CD4-positive, alpha-beta T cell treated with Interleukin-6 at 100 ng/mL for 8 hours (primary cell): ENCODE measurements at places on chromosomes 11 and 22.

GRCh38 chr11:4064278-4064955 is 30.2 kb upstream of the RRM1 start:
- no peak for DNase-seq

DNA sequence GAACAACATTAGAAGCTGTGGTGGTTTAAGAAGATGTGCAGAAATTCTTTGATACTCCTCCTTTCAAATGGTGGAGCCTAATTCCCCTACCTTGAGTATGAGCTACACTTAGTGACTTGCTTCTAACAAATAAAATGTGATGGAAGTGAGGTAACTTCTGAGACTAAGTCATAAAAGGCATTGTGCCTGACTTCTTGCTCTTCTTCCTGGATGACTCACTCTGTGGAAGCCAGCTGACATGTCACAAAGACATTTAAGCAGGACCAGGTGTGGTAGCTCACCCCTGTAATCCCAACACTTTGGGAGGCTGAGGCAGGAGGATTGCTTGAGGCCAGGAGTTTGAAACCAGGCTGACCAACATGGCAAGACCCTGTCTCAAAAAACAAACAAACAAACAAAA is 3.9 kb upstream of the PLA2G3 start:
- no peak for DNase-seq

GRCh38 chr11:112516261-112516660 is 255.6 kb upstream of the PLET1 start:
- no peak for DNase-seq

DNA sequence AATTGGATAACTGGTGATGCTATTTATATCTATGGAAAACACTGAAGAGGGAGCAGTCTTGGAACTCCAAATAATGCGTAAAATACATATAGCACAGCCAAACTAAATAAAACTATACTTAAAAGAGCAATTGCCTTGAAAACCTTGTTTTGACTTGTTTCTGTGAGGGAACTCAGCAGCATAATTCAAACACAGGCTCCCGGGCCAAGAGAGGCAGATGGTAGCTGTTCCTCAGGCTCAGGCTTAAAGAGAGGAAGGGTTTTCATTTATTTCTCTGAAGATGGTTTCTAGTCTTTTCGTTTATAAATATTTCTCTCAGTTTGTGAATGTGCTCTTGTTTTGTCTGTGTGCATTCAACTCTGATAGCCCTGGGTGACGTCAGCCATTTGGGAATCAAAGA is 82.4 kb downstream of the FANCF start:
- no peak for DNase-seq

GRCh38 chr11:86460461-86461385 is 86.0 kb downstream of the CCDC81 start:
- DNase-seq = no peak

GRCh38 chr22:47038206-47038835 is 275.9 kb downstream of the TBC1D22A start:
- DNase-seq = no peak

DNA sequence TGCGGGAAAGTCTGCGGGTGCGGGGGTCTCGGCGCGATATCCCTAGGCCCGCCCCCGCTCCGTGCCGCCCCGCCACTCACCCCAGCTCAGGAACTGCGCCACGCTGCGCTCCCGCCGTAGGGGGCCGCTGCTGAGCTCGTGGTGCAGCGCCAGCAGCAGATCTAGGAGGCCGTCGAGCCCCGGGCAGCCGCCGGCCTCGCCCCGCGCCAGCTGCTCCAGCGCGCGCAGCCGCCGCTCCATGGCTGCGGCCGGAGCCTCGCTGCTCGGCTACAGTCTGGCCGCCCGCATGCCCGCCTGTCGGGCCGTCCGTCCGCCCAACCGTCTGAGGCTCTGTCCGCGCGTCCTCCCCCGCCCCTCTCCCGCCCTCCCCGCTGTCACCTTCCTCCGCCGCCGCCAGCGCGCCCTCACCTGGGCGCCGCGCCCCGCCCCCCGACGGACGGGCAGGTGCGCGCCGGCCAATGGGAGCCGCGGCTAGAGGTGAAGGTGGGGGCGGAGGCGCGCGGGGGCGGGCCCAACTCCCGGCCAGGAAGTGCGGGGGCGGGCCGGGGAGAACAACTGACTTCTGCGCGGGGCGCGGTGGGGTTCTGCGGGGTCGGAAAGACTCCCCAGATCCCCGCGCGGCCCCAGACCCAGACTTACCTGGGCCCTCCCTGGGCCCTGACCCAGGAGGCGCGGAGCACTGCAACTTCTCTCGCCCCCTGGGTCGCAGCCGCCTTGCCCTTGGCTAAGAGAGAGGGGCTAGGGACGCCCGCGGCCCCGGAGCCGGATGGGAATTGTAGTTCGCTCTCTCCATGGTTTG is at the start of gene CDC42BPG:
CDC42BPG (minus strand) TSS at position 324 of the 799 bp plus-strand sequence; CDS start at position 240, 84 bp downstream.
- peak; percentile 77 for DNase-seq

GRCh38 chr11:121047926-121048325 is 24.0 kb downstream of the TBCEL start:
- no peak for DNase-seq

- DNase-seq = no peak
Observed at GRCh38 chr11:67178878-67179277, 59.8 kb downstream of the KDM2A start.

- DNase-seq = no peak
Observed at GRCh38 chr11:120707663-120708062, 196.1 kb downstream of the GRIK4 start.

GRCh38 chr11:70725739-70726138 is 327.4 kb downstream of the CTTN start:
- no peak for DNase-seq

DNA sequence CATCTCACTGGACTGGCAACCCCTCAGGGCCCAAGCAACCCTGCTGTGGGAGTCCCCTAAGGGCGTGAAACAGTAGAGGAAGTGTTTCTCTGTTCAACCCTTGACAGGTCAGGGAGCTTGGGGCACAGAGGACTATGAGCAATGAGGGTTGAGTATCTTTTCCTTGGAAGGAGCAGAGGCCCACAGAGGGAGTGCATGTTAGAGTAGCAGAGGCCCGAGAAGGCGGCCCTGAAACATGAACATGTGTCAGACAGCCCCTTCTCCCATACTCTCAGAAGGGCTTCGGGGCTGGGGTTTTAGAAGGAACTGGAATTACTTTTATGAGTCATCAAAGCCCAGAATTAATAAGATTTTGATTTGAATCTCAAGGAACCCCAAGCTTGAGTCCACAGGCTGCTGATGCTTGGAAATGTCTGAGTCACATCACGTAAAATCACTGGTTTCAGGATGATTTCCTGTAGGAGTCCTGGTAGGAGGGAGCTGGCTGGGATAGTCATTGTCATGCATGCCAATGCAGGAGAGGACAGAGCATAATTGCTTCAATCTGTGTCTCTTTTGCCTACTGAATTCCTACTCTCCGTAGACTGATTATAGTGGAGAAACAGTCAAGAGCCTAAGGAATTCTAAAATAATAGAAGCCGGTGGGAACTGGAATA is 22.6 kb downstream of the C11orf71 start:
- DNase-seq = no peak

DNA sequence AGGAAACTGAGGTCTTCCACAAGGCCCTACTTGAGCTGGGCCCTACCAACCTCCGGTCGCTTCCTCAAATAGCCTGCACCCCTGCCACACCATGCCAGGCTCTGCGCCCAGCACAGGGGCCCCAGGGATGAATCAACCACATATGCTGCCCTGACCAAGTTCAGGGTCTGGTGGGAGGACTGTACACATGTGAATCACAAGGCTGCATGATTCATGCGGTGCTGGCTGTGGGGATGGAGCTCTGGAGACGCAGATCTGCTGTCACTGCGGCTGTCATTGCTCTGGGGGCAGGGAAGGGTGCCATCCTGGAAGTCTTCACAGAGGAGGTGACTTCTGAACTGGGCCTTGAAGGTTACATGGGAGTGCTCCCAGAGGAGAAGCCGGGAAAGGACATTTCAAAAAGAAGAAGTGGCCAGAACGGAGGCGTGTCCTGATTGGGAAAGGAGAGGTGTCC is 21.5 kb downstream of the CYTH4 start:
- no peak for DNase-seq
